ENCODE measurements at places on chromosomes 4 and X.
A peak's percentile ranks its signal among the peaks of the same experiment; 100 is the strongest.

- DNase-seq: no peak
These were observed 36.8 kb downstream of the FABP2 start for GRCh38 chr4:119284876-119285780.

DNA sequence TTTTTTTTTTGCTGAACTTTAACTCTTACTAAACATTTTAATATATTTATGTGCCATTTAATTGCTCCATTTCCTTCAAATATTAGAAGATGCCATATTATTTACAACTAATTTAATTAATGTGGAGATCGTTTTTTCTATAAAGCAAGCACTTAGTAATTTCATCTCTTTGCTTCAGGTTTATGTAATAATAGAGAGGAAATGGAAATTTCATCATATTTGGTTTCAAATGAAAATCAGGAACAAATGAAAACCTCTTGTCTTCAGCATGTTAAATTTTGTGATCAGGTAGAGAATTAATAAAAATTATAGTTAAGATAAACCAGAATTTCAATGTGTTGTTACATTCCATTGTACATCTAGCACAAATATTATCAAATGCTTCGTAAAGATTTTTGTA lies 120.1 kb downstream of the SYNPO2 start:
- DNase-seq: no peak

DNA sequence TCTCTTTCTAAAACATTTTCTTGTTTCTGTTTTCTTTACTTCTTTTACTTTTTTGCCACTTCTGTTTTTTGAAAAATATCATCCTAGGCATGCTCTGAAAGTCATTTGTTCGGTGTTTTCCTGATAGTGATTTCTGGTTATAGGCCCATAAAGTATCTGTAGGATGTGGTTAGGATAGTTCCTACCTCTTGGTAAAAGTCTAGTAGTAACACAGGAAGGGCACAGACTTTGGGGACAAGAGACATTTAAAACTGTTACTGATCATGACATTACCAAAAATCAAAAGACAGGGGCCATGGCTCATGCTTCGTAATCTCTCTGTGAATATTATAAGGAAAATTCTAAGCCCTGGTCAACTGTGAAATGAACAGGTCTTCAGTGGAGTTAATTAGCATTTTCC lies 44.8 kb downstream of the FHL1 start:
- DNase-seq: no peak

DNA sequence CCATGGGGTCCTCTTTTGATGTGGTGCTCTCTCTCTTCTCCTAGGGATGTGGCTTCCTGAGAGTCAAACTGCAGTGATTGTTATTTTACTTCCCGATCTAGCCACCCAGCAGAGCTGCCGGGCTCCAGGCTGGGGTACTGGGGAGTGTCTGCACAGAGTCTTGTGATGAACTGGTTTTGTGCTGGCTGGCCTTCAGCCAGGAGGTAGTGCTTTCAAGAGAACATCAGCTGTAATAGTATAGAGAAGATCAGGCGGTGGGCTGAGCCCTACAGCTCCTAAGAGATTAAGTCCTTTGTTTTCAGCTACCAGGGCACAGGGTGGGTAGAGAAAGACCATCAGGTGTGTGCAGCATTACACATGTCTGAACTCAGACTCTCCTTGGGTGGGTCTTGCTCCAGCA lies 59.0 kb upstream of the AGTR2 start:
- DNase-seq: no peak

- no peak for DNase-seq
These were observed 85.0 kb upstream of the FAM241A start for GRCh38 chr4:112060212-112060611.

- DNase-seq: peak; percentile 73
These were observed 2.1 kb downstream of the ASMTL start for GRCh38 chrX:1450361-1451161.

DNA sequence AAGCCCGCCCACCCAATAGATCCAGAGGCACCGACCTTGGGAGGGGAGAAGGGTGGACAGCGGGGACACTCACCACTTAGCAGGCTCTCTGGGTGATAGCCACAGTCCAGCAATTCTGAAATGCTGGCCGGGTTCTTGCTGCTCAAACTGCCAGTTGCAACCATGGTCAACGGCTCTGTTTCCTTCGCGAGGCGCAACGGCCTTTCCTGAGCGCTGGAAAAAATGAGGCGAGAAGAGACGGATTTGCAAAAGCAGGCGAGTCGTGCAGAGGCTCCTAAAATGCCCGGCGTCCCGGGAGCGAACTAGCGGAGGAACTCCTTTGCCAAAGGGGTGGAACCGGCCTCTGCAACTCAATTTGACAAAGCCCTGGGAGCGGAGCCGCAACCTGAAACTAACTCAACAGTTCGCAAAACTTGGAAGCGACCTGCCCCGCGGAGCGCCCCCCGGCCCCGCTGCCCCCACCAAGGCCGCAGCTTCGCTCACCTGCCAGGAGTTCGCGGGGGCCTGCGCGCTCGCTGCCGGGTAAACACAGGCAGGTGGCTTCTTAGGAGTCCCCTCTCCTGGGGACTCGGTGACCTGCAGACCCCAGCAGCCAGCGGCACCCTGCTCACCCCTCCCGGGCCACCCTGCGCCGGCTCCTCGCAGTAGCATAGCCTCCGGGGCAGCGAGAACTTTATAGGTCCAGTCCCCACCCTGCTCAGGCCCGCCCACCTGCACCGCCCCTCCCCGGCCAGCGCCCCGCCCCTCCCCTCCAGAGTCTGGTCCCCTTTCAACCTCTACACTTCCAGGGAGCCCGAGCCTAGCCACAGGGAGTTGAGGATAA lies at the start of gene DDIT4L:
TSS of gene DDIT4L (minus strand) at position 649 of the 823 bp plus-strand sequence. CDS start at position 164, 485 bp downstream.
- DNase-seq: peak; percentile 78

DNA sequence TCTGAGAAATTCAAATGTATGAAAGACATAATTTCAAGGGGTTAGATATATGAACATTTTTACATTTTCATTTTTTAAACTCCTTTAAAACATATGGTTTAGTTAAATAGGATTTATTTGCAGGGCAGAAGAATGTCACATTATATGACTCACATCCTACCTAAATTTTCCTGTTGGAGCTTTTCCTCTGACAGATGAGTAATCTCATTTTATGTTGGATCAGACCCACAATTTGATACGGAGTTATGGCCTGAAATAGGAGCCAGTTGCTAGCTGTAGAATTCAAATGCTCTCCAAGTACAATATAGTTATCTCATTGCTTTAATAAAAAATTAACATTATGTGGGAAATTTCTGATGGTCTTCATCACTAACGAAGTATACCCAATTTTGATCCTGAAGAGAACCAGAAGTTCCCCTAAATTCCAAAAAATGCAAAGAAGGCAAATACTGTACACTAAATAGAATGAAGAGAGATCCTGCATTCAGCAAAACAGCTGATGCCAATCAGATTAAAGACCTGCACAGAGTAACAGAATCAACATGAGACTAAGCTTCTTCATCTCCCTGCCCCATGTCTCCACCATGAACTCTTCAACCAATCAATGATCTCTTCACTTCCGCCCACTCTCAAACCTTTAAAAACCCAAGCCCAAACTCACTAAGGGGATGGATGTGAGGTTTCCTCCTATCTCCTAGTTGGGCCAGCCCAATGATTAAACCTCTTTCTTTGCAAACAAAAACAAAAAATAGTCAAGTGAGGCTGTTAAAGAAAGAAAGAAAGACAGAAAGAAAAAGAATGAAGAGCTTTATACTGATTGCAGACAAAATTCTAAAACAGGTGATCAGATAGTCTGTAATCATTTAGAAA lies 10.9 kb upstream of the EXOSC9 start:
- DNase-seq: no peak

DNA sequence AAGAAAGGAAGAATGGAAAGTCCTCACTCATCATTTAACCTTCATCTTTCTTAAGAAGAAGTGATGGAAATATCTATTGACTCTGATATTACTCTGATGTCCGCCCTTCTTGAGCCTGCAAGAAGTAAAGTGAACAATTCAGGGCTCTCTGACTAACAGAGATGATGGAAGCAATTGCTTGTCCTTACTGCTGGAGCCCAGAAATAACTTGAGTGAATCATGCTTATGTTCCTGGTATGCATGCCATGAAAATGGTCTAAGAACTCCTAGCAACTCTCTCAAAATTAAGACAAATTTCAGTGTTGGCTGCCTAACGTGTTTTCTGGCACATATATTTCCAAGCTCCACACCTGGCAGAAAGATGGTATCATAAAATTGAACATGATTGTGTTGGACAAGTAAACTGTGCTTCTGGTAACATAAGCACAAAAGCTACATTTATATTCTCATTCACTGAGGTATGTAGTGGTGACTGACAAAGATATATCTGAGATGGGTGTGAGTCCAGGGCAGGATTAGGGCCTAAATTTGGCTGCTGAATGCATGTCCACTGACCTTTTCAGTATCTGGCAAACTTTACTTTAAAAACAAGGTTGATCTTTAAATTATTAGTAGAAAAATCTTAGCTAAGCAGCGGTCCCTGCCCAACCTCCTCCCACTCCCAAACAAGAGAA lies 109.2 kb upstream of the OTUD4 start:
- no peak for DNase-seq

GRCh38 chr4:84089652-84090437 lies 409.2 kb downstream of the NKX6-1 start:
- no peak for DNase-seq

DNA sequence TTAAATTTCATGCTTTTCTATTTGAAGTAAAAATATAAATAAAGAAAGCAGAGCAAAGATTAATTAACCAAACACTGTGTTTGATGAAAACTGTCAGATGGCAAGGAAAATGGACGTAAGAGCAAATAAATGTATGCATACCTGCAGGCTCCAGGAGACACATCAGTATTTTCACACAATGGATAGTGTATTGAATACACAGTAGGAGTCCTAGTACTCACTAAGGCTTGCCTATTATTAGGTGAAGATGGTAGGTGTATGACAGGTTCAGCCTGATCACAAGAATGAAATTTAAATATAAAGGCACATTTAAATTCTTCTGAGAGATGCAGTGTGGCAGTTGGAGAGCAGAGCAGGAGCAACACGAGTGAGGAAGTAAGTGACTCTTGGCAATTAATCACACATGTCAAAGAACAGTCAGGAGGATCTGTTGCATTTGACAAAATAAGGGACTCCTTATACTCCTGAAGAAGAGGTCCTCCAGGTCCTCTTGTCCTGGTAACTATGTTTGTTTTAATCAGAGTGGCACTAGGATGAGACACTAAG lies 106.0 kb upstream of the NDST4 start:
- DNase-seq: no peak

DNA sequence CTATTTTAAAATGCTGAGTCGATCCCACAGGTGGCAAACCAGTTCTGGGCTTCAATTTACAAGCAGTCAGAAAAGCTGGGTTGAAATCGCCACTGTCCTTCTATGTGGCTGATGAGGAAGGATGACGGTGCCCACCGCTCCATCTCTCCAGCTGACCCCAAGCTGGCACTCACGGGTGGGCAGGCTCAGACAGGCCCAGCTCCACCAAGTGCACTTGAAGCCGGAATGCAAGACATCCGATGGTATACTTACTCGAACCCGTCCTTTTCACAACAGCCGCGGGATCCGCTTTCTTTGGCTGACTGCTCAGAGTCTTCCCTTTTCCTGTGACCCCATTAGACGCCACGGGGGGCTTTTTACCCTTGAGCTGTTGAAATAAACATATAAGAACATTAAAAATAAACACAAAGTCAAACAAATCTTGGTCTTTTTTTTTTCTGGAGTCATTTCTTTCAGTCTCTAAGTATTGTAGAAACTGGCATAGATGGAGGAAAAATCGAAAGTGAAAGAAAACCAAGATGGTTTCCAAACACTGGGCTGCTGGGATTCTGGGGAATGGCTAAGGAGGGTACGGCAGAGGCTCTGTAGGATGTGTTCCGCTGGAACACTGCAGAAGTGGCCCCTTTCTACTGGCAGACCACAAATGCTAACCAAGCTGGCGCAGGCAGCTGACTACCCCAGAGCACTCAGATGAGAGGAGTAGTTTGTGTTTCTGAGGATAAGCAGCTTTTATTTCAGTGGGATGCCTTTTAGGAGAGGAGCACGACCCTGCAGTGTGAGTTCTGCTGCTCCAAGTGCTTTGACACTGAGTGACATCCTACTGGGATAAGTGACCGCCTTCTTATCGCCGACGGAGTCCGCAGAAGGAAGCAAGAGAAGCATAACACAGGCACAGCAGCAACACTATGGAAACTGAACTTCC lies 160.9 kb downstream of the AFAP1 start:
- DNase-seq: no peak

DNA sequence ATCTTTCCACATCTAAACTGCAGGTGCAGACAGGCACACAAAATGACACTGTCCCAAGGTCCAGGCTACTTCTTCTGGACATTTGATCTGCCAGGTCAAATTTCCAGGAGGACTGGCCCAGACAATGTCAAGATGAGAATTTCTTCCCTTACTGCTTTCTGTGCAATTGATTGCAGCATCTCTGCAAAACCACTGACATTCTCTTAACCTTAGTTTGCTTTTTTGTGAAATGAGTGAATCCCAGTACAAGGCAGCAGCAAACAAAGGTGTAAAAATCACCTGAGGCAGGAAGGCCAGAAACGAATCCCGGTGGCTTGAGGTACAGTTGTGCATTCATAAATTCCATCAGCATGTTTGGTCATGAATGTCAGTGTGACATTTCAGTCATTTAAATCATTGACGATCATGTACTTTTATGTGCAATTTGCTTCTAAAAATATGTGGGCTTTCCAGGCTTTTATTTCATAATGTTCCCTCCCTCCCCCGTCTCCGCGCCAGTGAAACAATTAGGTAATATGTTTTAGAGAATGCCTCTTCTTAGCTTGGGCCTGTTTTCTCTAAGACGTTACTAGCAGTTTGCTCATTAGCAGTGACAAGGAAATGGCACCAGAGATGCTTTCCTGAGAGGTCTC lies 39.1 kb downstream of the NHS start:
- no peak for DNase-seq

DNA sequence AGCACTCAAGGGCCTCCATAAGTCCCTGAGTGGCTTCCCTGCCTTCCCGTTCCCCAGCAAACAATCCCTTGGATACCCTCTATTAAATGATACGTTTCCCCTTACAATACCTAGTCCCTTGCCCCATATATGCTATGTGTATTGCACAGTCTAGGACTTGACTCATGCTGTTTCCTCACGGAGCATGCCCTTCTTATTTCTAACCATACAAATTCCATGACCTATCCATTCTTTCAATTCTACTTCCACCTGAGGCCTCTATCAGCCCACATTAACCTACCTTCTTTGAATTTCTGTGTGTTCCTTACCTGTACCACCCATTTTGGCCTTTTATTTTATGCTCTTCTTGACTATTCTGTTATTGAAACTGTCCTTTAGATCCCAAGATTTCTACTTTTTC lies 2.9 kb upstream of the PGRMC2 start:
- DNase-seq: no peak

GRCh38 chrX:10106806-10107205 lies 50.0 kb upstream of the CLCN4 start:
- no peak for DNase-seq

DNA sequence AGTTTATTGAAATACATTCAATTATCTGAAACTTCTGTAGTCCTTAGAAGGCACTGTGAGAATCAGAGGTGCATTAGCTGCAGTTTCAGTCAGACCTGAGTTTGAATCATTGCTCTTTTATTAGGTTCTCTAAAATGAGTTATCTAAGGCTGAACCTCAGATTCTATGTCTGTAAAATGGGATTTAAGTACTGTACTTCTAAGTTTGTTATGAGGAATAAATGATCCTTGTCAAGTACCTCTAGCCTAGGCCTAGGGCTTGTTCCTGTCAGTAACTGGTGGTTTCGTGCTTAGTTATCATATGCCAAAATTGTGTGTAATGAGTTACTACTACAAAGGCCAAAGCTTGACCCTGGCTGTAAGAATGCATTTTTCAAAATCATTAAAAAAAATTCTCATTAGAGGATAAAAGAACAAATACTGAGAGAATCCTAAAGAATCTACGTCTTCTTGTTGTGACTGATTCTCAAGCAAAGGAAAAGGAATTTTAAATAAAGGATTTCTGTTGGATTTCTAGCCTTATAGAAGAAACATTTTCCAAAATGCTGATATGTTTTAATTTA lies 65.8 kb downstream of the SLIT2 start:
- DNase-seq: no peak

Data from coronary artery (tissue), 2 donors.